ENCODE measurements at places on chromosomes 2 and 18. TPM values are rescaled to one million over a fixed set of nuclear protein-coding genes. Genes with fewer than 3 reads are reported as not detected.

The ASB18 gene
- not detected for total RNA-seq

GRCh38 chr2:236157366-236157765 is 10.8 kb downstream of the GBX2 start:
- DNase-seq = peak; percentile 33

- DNase-seq = peak; percentile 92
These were observed 13.5 kb upstream of the IL1RL1 start for GRCh38 chr2:102297891-102298290.

GRCh38 chr18:65547046-65547445 is 203.8 kb upstream of the CDH7 start:
- DNase-seq = no peak

The MC2R gene
- not detected for total RNA-seq

DNA sequence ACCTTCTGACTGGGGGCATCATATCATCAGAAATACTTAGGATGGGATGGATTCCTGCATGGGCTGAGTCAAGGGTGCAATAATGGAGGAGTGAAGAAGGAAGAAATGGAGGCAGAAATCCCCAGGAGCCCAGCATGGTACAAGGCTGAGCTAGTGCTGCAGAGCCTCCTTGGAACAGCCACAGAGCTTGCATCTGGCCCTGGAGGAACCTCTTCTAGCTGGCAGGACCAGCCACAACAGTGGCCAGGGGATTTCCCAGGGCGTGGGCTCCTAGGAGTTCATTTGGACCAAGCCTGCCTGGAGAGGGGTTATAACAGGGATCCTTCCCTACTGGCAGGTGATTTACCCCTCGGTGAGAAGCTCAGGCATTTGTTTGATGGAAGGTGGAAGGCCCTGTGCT is 4.7 kb upstream of the IL37 start:
- DNase-seq = no peak

- no peak for DNase-seq
These were observed 25.3 kb upstream of the TACR1 start for GRCh38 chr2:75224636-75225094.

DNA sequence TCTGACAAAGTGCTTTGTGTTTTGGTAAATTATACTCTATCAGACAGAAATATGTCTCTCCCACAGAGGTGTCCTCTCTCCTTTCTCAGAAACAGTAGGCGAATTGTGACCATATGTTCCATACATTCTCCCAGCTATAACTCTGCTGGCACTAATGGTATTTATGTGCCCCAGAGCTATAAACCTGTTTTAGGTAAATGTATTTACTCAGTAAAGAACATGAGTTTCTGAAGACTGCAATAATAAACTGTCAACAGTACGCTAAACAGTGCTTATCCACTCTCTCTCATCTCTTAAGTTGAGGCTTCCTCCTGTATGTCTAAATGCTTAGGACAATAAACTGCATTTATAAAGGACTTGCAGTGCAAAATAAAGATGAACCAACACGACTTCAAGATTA is 58.5 kb downstream of the ITGA4 start:
- DNase-seq = no peak
